ENCODE measurements at places on chromosomes 7 and 10.

DNA sequence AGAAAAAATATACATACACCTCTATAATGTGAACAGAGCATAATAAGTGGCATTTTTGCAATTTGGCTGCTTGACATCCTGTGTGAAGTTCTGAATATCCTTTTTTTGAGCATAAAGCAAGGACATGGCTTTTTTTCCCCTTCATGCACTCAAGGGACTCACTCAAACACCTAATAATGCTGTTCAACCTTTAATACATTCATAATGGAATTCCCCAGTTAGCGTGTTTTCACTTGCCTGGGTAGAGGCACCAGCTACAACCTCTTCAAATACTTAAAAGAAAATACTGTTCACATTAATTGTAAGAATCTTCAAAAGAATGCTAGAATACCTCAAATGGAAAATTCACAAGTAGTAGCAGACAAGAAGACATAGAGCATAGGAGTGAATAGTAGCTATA, 316.8 kb downstream of the PCDH15 start:
- DNase-seq = no peak

DNA sequence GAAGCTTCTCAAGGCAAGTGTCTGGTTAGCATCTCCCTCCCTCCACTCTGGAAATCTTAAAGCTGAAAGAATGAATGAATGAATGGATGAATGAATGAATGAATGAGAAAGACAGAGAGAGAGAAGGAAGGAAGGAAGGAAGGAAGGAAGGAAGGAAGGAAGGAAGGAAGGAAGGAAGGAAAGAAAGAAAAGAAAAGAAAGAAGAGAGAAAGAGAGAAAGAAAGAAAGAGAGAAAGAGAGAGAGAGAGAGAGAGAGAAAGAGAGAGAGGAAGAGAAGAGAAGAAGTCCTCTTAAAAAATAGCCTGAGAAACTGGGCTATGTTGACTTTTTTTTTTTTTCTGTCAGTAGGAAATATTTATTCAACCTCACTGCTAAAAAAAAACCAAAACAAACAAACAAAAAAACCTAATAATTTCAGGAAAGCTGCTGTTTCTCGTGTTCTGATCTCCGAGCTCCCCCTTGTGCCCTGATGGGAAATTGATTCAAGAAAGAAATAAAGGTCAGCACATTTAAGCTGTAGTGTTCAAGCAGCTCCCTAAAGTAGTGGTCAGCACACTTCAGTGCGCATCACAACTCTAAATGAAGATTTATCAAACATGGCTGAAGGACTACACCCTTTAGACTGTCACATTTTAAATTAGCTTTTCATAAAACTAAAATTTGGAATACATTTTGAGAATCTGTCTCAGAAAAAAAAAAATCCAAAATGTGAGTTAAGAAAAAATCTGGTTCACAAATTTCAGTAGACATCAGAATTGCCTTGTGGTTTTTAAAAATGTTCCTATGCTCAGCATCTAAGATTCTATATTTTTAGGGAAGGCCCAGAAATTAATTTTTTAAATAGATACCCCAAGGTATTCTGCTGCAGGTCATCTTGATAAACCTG, 154.3 kb downstream of the ELAPOR2 start:
- DNase-seq = no peak

- no peak for DNase-seq
Observed at GRCh38 chr7:27241189-27242056, 1.2 kb upstream of the EVX1 start.

GRCh38 chr10:26890956-26891355, 30.2 kb upstream of the ABI1 start:
- no peak for DNase-seq

DNA sequence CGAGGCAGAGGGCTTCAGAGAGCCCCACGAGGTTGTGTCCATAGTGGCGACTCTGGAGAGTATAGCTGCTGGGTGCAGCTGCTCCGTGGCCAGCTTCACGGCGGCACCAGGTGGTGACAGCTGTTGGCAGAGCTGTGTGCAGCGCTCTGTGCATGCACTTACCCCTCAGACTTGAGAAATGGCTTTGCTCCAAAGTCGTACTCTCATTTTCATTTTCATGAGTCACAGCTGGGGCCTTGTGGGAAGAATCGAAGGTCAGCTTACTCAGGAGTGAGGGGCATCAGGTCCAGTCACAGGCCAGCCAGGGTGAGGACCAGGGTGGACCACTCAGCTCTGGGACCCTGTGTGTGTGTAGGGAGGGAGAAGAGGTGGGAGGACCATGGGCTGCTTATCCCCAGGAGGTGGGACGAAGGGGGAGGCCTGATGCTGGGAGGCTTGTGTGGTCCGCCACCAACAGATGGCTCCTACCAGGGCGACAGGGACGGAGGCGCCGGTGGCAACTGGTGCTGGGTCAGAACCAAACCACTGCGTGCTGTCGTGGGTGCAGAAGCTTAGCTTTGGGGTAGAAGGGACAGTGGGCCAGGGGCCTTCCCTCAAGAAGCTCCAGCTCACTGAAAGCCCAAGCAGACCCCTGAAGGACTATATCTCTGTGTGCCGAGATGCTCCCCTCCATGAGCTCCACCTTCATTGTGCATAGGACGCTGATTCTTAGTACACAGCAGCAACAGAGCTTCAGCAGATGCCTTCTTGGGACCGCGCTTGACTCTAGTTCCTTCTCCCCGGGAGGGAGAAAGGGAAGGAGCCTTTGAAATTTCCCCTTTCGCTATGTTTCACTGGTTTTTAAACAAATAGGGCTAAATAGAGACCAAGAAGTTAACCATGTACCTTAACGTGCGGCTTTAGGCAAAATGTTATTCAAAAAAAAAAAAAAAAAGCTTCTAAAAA, 225.0 kb downstream of the CELF2 start:
- no peak for DNase-seq

DNA sequence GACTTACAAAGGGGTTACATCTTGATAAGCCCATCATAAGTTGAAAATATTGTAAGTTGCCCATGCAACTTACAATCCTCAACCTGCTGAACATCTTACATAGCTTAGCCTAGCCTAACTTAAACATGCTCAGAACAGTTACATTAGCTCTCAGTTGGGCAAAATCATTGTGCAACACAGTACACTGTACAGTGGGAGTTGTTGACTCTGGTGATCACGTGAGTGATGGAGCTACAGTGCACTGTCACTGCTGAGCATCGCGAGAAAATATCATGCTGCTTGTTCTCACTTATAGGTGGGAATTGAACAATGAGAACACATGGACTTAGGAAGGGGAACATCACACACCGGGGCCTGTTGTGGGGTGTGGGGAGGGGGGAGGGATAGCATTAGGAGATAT, 214.9 kb upstream of the ZMIZ1 start:
- DNase-seq = no peak

- DNase-seq = no peak
Observed at GRCh38 chr7:111750228-111750627, 187.9 kb upstream of the IMMP2L start.

GRCh38 chr10:26335574-26336093, 102.5 kb upstream of the APBB1IP start:
- no peak for DNase-seq

- DNase-seq = no peak
Observed at GRCh38 chr10:108500396-108500795, 1335.9 kb upstream of the SORCS1 start.

DNA sequence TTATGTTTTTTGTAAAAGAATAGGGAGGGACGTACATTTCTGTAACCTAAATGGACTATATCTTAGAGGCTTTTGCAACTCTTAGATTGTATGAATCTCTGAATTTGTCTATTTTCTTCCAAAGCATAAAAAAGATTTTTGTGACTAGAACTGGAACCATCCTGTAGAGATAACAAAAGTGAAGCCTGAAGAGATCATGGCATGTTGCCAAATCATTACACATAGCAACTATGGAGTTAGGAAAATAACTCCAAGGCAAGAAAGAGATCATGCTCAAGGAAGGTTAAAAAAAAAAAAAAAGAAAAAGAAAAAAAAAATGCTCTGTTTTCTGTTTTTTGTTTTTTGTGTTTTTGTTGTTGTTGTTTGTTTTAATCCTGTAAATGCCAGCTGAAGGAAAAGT, 567.7 kb upstream of the ZWINT start:
- no peak for DNase-seq

DNA sequence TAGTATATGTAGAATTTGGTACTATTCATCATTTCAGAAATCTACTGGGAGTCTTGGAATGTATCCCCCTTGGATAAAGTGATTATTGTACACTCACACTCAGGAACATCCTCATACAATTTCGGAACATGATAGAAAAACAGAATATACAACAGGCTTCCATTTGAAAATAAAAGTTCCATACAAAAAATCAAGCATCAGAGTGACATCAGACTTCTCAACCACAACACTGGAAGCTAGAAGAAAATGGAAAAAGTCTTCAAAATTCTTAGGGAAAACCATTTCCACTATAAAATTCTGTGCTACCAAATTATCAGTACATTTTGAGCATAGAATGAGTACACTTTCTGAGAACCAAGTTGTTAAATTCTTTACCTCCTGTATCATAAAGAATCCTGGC, 8.8 kb downstream of the LYZL1 start:
- DNase-seq = no peak

DNA sequence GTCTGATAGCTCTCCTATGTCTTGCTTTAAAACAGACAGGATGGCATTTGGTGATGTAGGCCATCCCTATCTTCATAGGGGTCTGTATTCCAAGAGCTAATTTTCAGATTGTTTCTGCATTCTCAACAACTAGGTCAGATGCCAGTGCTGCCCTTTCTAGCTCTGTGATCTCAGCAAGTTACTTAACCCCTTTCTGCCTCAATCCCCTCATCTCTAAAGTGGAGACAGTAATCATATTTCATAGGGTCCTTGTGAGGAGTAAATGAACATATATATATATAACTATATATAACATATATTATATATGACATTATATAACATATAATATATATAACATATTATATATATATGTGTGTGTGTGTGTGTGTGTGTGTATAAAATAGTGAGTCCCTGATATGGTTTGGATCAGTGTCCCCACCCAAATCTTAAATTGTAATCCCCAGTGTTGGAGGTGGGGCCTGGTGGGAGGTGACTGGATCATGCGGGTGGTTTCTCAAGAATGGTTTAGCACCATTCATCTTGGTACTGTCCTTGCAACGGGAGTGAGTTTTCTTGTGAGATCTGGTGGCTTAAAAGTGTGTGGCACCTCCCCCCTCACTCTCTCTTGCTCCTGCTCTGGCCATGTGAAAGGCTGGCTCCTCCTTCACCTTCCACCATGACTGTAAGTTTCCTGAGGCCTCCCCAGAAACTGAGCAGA, 45.2 kb downstream of the HIPK2 start:
- no peak for DNase-seq

DNA sequence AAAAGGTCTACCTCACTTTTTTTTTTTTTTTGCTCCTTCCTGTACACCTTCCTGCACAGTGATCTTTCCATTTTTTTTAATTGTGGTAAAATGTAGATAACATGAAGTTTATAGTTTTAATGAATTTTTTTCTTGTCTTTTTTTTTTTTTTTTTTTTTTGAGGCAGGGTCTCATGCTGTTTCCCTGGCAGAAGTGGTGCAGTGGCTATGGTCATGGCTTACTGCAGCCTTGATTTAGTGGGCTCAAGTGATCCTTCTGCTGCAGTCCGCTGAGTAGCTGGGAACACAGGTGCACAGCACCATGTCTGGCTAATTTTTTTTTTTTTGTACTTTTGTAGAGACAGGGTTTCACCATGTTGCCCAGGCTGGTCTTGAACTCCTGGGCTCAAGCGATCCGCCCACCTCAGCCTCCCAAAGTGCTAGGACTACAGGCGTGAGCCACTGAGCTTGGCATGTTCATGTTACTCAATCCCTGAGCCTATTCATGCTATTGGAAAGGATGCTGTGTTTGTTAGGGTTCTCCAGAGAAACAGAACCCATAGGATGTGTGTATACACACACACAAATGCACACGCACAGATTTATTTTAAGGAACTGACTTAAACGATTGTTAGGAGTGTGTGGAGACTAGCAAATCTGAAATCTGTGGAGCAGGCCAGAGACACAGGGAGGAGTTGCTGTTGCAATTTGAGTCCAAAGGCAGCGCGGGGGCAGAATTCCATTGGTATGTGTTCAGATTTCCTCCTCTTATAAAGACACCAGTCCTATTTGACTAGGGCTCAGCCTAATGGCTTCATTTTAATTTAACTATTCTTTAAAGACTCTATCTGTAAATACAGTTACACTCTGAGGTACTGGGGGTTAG, 29.1 kb downstream of the GALNT11 start:
- DNase-seq = no peak

GRCh38 chr10:35058134-35058533, 32.0 kb downstream of the CUL2 start:
- DNase-seq = no peak

DNA sequence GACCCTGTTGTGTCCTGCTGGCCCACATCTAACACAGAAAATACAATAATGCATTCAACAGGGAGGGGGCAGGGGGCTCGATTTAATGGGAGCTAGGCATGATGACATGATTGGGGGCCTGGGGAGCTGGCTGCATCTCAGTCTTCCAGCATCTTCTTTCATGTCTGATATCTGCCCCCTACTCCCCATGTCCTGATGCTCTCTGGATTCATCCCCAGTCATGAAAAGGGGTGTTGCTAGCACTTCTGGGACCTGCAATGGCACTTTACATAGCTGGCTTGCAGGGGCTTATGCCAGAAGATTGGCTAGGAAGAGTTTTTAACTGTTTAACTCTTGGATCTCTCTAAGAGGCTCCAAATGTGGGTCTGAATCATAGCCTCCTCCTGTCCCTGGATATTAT, 94.9 kb downstream of the AOAH start:
- DNase-seq = no peak

GRCh38 chr7:114087653-114088469, 169.1 kb upstream of the PPP1R3A start:
- no peak for DNase-seq

GRCh38 chr7:7109934-7110333, 72.4 kb upstream of the C1GALT1 start:
- DNase-seq = no peak

DNA sequence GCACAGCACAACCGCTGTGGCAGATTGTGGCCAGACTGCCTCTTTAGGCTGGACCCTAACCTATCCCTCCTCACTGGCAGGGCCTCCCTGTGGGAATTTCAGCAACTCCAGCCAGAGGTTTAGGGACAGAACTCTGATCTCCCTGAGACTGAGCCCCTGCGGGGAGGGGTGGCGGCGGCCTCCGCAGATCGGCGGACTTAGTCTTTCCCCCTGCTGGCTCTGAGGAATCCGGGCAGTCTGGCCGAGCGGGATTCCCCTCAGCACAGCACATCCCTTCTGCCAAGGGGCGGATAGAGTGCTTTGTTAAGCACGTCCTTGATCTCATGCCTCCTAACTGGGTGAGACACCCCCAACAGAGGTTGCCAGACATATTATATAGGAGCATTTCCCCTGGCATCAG, 224.2 kb upstream of the NPY start:
- no peak for DNase-seq

GRCh38 chr10:61183967-61184366, 240.0 kb upstream of the RHOBTB1 start:
- no peak for DNase-seq

GRCh38 chr7:99320371-99320770, 5.3 kb upstream of the ARPC1A start:
- no peak for DNase-seq

GRCh38 chr7:85655252-85655651, 468.4 kb upstream of the SEMA3D start:
- no peak for DNase-seq

DNA sequence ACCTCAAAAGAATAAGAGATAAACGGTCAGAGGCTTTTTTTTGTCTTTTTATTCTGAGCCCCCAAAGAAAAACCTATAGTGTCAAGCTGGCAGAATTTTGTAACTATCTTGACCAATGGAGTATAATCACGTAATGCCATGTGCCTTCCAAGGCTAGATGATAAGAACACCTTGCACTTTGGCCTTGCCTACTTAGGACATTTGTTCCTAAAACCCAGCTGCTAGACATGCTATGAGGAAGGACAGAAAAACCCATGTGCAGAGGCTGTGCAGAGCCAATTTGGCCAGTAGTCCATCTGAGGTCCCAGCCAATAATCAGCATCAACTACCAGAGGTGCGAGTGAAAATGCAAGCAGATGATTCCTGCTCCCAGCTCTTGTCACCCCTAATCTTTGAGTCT, 69.9 kb downstream of the EPDR1 start:
- DNase-seq = no peak

All from epithelial cell of prostate (primary cell).